ENCODE measurements at places on chromosomes 2 and 18. TPM values are rescaled to one million over a fixed set of nuclear protein-coding genes. Genes with fewer than 3 reads are reported as not detected.

Gene PAIP2B
- 2.3 TPM for total RNA-seq

GRCh38 chr18:79366177-79367094 lies 29.3 kb upstream of the NFATC1 start:
- no peak for DNase-seq

Gene RUFY4
- not detected for total RNA-seq

- no peak for DNase-seq
These were observed 234.3 kb downstream of the OSR1 start for GRCh38 chr2:19124135-19124534.

Gene ITPRIPL1
- total RNA-seq, result 55.5 TPM

- DNase-seq, result no peak
These were observed 9.9 kb downstream of the GLI2 start for GRCh38 chr2:120745420-120746111.

Gene BIN1
- total RNA-seq, result 84.9 TPM

Gene DGKD
- 61.9 TPM for total RNA-seq

DNA sequence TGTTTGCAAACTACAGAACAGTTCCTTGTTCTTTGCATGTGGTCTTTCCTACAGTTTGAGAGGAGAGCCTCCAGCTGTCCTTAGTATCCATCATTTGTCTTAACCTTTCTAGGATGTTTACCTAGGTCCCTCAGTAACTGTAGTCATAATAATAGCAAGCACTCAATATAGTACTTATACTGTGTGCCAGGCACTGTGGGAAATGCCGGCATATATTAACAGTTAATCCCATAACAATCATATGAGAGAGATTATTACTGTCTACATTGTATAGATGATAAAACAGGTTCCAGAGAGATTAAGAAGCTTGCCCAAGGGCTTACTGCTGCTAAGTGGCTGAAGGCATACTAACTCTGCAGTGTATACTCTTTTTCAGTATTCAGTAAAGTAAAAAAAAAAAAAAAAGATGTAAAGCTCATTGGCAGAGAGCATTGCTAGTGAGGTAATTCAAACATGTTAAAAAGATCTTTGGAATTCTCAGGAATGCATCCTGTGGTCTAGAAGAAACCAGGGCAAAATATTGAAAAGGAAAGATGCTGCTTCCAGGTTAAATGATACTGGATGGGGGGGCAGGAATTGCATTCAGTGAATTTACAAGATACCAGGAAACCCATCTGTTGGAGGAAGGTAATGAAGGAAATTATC lies 72.3 kb downstream of the SPTBN1 start:
- no peak for DNase-seq

DNA sequence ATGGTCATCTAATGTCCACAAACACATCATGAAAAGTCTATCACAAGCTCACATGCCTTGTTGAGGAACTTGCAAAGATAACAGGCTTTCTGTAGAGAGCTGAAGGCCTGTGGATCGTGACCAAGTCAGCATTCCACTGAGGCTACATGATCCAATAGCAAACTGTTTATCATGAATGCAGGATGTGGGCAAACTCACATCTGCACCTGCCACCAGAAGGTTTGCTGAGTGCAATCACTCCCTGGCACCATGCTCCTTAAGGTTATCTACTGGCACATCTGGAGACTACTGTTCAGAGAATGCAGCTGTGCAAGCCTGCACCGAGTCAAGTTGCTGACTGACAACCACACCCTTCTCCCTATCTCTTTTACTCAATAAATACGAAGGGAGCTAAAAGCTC lies 67.3 kb upstream of the ACAA2 start:
- DNase-seq, result no peak

GRCh38 chr2:60067006-60067405 lies 486.4 kb downstream of the BCL11A start:
- DNase-seq, result no peak

GRCh38 chr18:58570360-58571064 lies 58.4 kb downstream of the ALPK2 start:
- DNase-seq, result no peak

Measured in CD8-positive, alpha-beta memory T cell (primary cell).